ENCODE measurements at places on chromosomes 2 and 18.

DNA sequence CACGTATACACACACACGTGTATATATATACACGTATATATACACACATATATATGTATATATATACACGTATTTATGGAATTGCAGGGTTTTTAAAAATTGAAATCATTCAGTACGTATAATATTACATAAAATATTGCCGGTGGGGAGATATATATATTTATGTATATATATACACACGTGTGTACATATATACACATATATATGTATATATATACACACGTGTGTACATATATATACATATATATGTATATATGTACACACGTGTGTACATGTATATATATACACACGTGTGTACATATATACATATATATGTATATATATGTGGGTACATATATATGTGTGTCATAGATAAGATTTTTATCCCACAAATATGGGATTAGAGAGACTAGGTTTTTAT, 5.4 kb downstream of the FBXO11 start:
- DNase-seq, result no peak

- DNase-seq, result no peak
Measured at GRCh38 chr2:241844831-241845578, 13.7 kb downstream of the PDCD1 start.

DNA sequence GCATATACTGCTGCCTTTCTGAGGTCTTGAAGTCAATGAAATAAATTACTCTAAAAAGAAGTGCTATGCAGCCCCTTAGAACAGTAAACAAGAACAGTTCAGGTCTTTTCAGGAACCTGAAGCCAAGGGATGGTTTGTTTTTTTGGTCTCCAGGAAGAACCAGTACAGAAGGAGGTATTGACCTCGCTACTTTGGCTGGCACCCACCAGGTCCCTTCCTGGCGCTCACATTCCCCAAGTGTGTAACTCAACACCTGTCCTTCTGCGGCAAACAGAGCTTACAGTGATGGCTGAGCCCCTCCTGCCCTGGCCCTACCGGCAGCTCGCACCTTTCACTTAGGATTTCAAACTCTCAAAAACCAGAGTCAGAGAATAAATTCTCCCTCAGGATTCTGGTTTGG, 51.9 kb downstream of the SETBP1 start:
- no peak for DNase-seq

DNA sequence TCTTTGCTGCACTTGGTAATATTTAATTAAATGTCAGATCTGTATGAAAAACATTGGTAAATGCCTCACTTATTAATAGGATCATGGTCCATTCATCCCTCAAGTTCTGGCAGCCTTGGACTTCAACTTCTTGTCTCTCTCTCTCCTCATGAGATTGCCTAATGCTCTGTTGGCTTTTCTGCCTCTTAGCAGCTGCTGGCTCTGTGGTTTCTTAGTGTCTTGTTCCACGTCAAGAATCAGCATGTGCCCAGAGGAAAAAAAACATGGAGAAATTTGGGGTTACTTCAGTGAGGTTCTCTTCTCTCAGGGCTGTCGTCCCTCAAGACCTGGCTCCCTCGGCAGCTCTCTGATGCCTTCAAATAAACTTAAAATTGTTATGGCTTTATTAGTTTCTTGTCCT, 75.4 kb downstream of the TAF4B start:
- no peak for DNase-seq

GRCh38 chr2:25402477-25402876, 60.8 kb upstream of the DNMT3A start:
- peak; percentile 30 for DNase-seq

GRCh38 chr2:74391209-74391579, 11.1 kb upstream of the DCTN1 start:
- DNase-seq, result peak; percentile 13

All from activated CD4-positive, alpha-beta T cell treated with anti-CD3 and anti-CD28 coated beads, Interleukin-2, amount 10 ng/mL, durations not matched to agents 7 days and 5 days (primary cell).